SJSA1 (cell line): ENCODE measurements at places on chromosomes 7 and 10.
A peak's percentile ranks its signal among the peaks of the same experiment; 100 is the strongest.

- peak; percentile 27 for DNase-seq
Measured at GRCh38 chr10:70575874-70576802, 26.4 kb downstream of the PRF1 start.

GRCh38 chr10:11338160-11338844 lies 273.1 kb downstream of the USP6NL start:
- DNase-seq: no peak

DNA sequence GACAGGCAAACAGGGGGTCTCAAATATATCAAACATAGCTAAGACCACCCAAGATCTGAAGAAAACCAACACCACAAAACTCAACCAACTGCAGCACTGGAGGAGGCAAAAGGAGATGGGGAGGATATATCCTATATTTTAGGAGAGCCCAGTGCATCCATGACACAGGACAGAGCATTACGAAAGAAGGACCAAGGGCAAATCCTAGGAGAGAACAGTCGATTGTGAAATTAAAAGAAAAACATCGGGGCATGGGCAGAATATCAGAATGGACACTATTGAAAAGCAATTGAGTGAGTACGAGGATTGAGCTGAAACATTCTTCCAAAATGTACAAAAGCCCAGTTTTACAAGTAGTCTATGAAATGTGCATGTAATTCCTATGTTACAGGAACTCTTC lies 48.5 kb upstream of the DRGX start:
- no peak for DNase-seq

GRCh38 chr7:149790146-149790548 lies 16.8 kb upstream of the ZNF467 start:
- DNase-seq: no peak

DNA sequence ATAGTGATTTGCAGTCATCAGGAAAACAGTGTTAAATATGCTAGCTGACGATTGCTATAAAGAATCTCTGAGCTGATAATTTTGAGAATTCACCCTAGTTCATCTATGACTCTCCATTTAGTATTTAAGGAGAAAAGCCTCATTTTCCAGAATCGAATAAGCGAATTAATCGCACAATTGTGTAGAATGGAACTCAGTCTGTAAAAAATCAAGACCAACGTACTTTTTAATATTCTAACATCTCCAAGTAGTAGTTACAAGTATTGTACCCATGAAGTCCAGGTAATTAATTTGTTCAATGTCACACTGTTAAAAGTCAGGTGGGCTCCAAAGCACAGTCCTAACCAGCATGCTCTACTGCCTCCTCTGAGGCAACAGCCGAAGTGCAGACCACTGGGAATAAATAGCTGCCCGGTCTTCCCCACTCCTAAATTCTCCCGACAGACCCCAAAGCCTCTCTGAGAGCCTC lies 380 bp upstream of the AGBL3 start:
- no peak for DNase-seq

- no peak for DNase-seq
Measured at GRCh38 chr10:95963202-95963990, 55.6 kb downstream of the CC2D2B start.

GRCh38 chr10:86849181-86849894 lies 92.9 kb downstream of the BMPR1A start:
- no peak for DNase-seq

DNA sequence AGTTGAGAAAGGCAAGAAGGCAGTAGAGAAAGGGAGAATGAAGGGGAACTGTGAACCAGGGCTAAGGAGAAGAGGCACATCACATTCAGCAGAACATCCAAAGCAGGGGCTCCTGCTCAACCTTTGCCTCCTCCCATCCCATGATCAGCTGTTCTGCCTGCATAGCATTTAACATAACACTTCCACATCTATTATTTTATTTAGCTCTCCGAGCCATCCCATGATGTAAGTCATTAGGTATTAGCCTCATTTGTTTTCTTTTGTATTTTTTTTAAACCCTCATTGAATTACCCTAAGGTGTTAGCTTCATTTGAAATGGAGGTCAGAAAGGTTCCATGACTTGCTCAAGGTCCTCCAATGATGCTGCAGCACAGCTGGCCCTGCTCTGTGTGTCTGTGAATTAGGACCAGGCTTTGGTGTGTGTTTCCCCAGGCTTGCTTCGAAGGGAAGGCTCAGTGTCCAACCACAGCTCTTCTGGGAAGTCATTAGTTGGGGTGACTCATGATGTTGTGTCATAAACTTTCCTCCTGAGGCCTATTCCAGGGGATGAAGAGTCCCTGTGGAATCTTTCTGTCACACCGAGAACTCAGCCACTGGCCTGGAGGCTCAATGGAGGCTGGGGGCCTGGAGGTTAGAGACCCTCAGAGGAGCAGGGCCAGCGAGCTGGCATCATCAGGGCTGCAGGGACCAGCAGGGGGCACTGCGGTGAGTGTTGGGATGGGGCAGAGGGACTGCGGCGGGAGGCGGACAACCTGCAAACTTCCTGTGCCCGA lies 16.5 kb downstream of the NPFFR1 start:
- DNase-seq: peak; percentile 74

GRCh38 chr10:30080161-30080560 lies 20.8 kb upstream of the JCAD start:
- no peak for DNase-seq

- DNase-seq: no peak
Measured at GRCh38 chr10:22643775-22644174, 70.6 kb downstream of the PIP4K2A start.

GRCh38 chr10:127308031-127308430 lies 111.6 kb upstream of the INSYN2A start:
- no peak for DNase-seq

- no peak for DNase-seq
Measured at GRCh38 chr7:72176875-72177274, 235.3 kb downstream of the CALN1 start.

- DNase-seq: no peak
Measured at GRCh38 chr10:110029450-110029849, 21.7 kb downstream of the ADD3 start.

- DNase-seq: peak; percentile 51
Measured at GRCh38 chr10:99292159-99292558, 37.0 kb upstream of the CNNM1 start.

DNA sequence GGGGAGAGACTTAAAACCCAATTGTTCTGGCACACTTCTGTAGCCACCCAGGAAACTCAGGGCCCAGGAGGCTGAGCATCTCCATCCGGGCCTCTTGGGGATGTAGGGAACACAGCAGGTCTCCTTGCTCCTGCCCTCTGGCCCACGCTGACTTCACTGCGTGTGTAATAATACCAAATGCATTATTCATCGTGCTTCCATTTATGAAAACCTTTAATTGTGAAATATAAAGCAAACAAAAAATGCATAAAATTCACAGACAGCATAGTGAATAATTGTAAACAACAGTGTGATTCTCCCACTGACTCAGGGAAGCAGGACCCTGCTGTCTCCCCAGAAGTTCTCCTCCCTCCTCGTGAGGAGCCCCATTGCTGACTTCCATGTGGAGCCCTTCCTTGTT lies 70.3 kb upstream of the SHH start:
- peak; percentile 25 for DNase-seq

DNA sequence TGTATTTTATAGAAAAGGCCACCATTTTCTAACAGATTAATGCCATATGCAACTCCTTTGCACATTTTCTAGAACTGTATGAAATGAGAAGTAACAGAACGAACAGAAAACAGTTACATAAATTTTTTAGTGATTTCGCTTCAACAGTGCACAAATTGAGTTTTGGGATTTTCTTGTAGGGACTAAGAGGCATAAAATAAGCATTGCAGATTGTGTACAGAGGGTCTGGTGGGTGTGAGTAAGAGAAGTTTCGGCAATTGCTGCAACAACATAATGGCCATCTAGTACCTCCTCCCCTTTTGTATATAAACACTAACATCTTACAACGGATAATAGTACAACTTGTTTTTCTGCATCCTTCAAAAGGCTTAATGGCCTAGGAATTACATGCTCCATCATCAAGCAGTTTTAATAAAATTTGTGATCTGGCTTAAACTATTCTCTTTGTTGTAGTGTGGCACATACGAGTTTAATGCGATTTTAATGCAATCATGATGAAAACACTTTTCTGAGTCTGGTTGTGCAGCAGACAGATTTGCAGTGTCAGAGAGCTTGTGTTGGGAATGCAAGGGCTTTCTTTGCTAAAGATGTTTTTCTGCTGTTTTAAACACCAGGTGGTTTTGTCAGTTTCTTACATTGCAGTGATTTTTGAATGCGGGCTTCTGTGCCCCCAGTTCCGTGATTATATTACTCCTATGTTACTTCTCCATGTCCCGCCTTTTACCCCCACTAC lies 2.9 kb downstream of the GLCCI1 start:
- no peak for DNase-seq

DNA sequence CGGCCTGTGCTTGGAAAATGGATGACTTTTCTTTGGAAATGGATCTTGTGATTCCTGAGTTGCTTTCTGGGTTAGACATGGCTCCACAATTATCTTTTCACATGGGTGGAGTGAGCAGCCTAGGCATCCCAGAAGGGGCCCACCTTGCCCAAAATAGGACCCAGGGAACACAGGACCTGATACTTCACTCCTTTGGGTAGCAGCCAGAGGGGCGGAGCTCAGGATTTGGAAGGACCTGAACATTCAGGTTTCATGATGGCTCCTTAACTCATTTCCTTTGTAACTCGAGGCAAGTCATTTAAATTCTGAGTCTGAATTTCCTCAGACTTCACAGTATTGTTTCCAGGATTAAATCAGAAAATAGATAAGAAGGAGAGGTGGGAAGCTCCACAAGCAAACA lies 178.3 kb upstream of the ZMIZ1 start:
- no peak for DNase-seq

DNA sequence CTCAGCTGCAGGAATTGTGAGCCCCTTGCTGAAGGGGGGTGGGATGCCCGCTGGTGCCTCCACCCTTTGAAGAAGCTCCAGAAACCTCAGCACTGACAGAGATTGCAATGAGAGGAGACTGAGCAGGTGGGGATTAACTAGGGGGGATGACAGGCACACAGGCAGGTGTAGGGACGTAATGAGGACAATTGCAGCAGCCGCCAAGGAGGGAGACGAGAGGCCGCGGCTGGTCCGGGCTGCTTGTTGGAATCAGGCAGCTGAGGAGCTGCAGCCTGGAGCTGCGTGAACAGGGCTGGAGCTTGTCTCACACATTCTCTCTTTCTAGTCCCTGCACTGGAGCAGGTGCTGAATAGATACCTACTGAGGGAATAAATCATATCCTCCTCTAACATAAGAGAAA lies 122.0 kb upstream of the TCERG1L start:
- DNase-seq: no peak

GRCh38 chr10:105969884-105970377 lies 1194.6 kb downstream of the SORCS1 start:
- DNase-seq: no peak

GRCh38 chr10:110528224-110528996 lies 30.7 kb downstream of the DUSP5 start:
- DNase-seq: no peak

- peak; percentile 10 for DNase-seq
Measured at GRCh38 chr10:119893074-119893473, 544 bp downstream of the SEC23IP start.

DNA sequence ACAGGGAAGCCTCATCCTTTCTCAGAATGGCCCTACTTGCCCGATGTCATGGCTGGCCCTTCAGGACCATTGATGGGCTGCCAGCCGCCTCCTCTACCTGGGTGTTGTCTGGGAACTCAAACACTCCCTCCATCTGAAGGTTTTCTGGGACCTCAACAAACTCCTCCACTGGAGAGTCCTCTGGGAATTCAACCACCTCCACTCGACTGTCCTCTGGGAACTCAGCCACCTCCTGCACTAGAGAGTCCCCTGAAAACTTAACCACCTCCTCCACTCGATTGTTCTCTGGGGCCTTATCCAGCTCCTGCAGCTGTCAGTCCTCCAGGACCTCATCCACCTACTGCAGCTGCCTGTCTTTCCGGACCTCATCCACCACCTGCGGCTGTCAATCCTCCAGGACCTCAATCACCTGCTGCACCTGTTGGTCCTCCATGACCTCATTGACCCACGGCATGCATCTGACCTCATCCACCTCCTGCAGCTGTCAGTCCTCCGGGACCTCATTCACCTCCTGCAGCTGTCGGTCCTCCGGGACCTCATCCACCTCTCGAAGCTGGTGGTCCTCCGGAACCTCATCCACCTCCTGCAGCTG lies 37.1 kb downstream of the MAT1A start:
- DNase-seq: no peak

DNA sequence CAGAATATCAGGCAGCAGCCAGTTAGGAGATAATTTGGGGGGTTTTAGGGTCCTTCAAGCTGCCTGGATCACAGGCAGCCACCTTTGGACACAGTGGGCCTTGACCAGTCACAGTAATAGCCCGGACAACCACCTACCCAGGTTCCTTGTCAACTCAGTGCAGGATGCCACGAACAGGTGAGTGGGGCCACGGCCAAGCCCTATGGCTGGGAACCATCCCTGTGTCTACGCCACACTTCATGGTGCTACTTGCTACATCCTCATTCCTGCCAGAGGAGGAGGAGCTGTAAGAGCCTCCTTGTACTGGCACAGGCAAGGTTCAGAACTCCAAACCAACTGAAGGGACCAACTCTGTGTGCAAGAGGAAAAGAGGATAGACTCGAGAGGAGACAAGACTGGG lies 19.9 kb downstream of the ITPRIP start:
- DNase-seq: no peak

DNA sequence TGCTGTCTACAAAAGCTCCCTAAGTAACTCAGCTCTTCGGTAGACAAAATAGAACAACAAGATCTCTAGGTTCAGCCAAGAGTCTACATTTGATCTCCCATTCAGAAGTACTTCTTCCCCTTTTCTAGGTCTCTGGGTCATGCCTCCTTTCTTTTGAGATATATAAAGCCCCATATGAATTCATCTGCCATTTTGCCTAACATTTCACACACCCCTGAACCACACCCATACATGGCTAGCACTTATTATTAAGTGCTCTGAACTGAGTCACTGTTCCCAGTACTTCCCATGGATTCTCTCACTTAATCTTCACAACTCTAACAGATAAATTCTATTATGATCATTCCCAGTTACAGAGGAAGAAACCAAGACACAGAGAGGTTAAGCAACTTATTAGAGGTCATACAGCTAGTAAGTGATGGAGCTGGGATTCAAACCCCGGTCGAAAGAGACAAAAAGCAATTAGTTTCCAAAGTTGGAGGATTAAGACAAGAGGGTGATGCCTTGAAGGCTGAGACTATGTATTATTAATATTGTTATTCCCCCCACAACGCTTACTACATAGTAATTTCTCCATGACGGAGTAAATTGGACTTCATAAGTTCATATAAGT lies 17.3 kb downstream of the MYOF start:
- DNase-seq: no peak

- DNase-seq: no peak
Measured at GRCh38 chr10:70053218-70053840, 683 bp downstream of the MACROH2A2 start.

DNA sequence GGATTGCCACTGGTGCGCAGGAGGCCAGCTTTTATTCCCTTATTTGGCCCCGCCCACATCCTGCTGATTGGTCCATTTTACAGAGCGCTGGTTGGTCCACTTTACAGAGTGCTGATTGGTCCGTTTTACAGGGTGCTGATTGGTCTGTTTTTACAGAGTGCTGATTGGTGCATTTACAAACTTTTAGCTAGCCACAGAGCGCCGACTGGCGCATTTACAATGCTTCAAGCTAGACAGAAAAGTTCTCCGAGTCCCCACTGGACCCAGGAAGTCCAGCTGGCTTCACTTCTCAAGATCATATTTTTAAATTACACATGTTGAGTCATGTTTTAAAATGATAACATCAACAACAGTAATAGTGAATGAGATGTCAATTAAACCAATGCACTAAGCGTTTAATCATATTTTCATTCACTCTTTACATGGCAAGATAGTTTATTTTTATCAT lies 128.3 kb downstream of the CUBN start:
- DNase-seq: no peak

GRCh38 chr7:2730846-2731770 lies 43.1 kb downstream of the AMZ1 start:
- peak; percentile 41 for DNase-seq

GRCh38 chr7:99061001-99061776 lies 82.7 kb downstream of the SMURF1 start:
- no peak for DNase-seq
